HFF-Myc (cell line): ENCODE measurements at places on chromosomes 2 and 18.

DNA sequence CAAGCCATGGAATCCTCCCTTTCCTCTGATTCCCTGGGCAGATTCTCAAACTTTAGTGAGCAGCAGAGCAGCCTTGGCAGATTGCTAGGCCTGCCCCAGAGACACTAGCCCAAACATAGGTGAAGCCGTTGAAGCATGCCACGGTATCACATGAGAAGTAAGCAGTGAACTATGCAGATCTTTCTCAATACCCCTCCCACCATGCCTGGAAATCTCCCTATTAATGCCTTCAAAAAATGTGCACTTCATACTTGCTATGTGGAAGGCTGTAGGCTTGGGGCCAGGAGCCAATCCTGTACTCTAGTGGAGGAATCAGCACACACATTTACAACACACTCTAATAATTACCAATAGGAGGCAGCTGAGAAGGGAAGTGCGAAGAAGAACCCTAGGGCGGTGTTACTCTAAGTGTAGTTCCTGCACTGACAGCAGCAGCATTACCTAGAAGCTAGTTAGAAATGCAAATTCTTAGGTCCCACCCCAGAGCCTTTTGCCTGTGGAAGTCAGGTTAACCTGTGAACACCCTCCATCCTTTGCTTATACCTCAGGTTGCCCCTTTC lies 305.1 kb upstream of the SPRED2 start:
- DNase-seq: no peak

- no peak for DNase-seq
Observed at GRCh38 chr2:119744335-119744939, 15.3 kb upstream of the PTPN4 start.

DNA sequence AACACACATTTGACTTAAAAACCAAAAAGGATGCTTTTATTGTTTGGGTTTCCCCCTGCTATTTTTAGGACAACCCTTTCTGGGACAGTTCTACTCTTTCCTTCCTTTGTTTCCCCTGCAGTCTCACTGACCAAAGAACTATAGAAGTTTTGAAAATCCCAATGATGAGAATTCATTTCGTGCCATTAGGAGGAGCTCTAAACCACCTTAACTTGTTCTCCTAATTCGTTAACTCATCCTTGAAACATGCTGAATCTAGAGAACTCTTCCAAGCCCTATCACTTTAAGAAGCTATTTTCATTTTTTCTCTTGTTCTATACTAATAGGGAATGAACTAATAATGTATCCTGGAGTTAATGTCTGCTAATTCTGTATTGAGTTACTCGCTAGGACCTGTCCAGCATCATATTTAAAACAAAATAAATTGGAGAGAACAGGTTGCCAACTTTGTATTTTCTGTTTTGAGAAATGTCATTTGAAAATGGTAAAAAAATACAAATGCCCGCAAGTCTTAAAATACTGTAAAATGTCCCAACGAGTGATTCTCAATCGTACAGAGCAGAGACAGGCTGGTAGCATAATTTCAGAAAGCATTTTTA lies 62.9 kb downstream of the AFTPH start:
- DNase-seq: no peak

- DNase-seq: no peak
Observed at GRCh38 chr2:189599245-189599644, 18.7 kb upstream of the SLC40A1 start.

- DNase-seq: no peak
Observed at GRCh38 chr2:150403457-150403856, 84.0 kb downstream of the RND3 start.

GRCh38 chr2:5365871-5366461 lies 326.2 kb upstream of the SOX11 start:
- DNase-seq: no peak

DNA sequence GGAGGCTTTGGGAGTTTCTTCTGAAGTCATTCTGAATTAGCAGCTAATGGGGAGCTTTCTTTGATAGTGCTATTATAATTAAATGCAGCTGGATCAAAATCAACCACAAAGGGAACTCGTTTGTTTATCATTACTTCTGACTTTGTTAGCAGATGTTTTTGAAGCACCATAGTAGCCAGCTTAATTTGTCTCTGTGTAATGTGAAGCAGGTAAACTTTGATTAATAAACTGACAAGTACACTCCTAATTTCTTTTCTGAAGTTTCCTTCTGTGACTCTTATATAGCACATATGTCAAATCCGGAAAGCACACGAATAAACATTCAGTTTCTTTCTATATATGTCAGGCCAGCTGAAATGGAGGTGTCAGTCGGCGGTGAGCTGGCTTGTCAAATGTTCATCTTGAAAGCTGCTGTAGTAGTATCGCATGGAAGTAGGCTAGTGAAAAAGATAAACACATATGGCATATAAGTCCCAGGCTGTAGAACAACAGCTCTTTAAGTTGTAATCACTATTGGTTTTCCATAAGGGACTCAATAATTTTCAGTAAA lies 451.9 kb upstream of the ZEB2 start:
- peak; percentile 31 for DNase-seq

DNA sequence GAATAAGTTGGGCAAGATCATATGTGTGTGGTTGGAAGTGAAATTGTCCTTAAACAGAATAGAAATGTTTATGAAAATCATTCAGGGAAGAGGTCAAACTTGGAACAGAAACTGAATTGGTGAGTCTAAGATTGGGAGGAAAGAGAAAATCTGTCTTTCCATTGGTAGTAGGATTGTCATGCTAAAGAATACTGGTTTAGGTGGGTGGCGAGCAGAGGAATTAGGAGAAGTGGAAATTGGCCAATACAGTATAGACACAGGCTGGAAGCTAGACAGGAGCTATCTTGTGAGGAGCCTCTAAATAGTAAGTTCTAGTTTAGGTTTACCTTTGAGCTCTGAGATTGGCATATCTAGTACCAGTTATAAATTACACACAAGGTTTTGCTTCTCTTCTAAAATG lies 80.9 kb upstream of the KYNU start:
- DNase-seq: no peak

DNA sequence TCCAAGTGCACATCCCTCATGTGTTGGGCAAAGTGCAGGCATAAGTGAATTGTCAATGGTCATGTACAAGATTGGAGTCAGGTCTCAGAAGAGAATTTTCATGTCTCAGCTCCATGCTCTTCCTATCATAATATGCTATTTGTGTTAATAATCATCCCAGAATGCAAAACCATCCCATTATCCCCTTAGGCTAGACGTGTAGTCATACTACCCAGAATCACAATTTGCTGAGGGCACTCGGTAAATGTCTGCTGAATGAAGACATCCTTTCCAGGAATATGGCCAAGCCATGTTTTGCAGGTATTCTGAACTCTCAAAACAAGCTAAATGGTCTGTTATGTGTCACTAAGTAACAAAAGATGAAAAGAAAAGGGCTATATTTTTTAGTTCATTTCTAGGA lies 263.8 kb downstream of the RAD51AP2 start:
- no peak for DNase-seq
